ENCODE measurements at places on chromosomes 5 and 9. TPM values are rescaled to one million over a fixed set of nuclear protein-coding genes. Genes with fewer than 3 reads are reported as not detected.

The SLC45A2 gene
- total RNA-seq = not detected

The IGFBPL1 gene
- total RNA-seq = not detected

The CAVIN4 gene
- total RNA-seq = not detected

The CDKN2B gene
- total RNA-seq = 0.73 TPM

Data from activated T-helper 1 cell treated with anti-CD3 and anti-CD28 coated beads, Interleukin-12 subunit alpha, Interleukin-12 subunit beta, Interleukin-2, Interleukin-4 antibody, amounts not matched to agents 30 ng/mL and 10 ng/mL and 1 ng/mL, durations not matched to agents 14 hours and 24 hours and 36 hours (primary cell).